ENCODE measurements at places on chromosomes 2 and 18. TPM values are rescaled to one million over a fixed set of nuclear protein-coding genes. Genes with fewer than 3 reads are reported as not detected.
A peak's percentile ranks its signal among the peaks of the same experiment; 100 is the strongest.

DNA sequence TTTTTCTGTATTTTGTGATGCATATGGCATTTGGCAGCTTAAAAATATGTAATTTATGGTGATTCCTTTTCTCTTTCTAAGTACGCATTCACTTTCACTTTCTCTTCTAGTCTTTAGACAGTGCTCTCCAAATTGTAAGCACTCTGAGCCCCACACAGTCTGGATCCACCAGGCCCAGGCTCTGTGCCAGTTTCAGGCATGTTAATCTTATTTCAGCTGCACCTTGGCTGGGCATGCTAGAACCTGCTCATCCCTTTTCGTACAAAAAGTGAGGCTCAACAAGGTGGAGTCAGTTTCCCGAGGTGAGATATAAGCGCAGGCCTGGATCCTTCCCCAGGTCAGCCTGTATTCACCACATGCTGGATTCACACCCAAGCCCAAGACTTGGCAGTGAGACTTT lies 203.9 kb downstream of the MTX2 start:
- peak; percentile 12 for DNase-seq

GRCh38 chr2:10930721-10931516 lies 19.2 kb downstream of the KCNF1 start:
- DNase-seq, result no peak

GRCh38 chr2:225867071-225867470 lies 467.6 kb downstream of the NYAP2 start:
- DNase-seq, result no peak

DNA sequence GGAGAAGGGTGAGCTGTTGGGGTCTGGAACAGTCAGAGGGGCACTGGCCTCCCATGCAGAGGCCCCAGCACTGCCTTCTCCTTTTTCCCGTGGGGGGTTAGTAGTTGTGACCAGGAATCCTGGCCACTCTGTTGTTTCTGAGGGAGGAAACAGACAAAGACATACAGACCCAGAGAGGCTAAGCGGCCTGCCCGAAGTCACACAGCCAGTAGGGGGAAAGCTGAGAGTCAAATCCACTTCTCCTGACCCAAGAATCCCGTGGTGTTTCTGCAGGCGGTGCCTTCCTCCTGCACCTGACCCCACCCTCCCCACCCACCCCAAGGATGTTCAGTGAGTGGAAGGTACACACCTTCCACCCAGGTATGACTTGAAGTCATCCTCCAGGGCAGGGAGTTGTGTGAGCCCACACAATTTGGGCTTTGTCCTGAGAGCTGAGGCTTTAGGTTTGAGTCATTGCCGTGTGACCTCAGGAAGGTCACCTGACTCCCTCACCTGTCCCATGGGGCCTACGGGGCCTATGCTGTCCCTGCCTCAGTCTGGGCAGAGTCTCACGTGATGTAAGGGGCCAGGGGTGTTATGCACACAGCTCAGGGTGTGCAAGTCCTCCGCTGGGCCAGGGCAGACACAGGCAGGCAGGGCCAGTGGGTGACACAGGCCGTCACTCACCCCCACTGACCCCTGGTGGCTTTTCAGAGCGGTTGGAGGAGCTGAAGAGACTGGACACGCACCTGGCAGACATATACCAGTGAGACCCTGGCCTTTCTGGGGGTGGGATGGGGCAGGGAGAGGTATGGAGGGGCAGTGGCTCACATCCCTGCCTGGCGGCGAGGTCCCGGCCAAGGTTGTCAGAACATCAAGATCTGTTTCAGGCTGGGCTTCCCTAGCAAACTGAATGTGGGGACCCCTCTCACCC lies 5.0 kb downstream of the NT5DC4 start:
- no peak for DNase-seq

DNA sequence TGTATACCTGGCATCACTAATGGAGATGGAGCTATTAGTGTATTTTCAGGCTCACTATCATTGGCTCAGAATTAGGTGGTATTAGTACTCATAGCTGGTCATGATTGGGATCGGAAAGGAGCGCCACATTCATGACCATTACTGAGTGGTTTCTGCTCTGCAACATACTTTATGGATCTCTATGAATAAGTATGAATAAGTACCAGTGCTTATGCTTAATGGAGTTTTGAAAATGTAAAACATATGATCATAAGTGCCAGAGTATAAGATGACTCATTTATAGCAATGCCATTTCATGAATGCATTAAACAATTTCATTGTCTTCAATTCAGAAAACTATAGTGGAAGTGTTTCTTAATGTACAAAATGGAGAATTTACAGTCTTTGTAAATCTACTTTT lies 156.7 kb downstream of the GALNT3 start:
- no peak for DNase-seq

DNA sequence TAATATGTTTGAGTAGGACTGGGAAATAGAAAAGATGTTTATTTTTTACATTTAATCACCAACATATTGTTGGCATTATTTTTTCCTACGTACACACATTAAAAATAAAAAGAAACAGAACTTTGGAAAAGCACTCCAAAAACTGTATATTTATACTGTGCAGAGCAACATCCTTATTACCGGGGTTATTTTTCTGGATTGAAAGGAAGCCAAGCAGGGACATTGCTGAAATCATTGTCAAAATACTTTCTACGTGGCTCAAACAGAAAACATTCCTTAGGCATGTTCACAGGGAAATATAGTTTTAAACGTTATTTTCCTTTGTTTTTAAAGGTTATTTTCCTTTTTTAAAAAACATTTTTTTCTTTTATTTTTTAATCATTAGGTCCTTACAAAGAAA lies 315.0 kb upstream of the SMIM21 start:
- DNase-seq, result no peak

GRCh38 chr2:112996635-112997034 lies 8.6 kb upstream of the IL36A start:
- DNase-seq, result peak; percentile 84

DNA sequence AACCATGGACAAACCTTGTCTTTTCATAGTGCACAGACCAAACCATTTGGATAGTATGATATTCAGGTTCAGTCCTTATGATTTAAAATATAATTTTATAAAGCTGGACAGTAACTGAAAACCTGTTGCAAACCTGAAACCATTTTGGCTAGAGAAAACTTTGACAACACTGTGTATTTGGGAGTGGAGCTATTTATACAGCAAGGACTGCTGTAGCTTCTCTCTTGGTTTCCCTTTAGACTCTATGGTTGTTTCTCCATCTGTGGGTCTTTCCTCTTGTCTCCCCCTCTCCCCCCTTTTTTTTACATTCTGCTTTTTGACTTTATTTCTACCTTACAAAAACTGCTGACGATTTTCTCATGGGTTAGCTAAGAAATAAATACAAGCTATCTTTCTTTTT lies 581.7 kb downstream of the SLC4A3 start:
- DNase-seq, result no peak

DNA sequence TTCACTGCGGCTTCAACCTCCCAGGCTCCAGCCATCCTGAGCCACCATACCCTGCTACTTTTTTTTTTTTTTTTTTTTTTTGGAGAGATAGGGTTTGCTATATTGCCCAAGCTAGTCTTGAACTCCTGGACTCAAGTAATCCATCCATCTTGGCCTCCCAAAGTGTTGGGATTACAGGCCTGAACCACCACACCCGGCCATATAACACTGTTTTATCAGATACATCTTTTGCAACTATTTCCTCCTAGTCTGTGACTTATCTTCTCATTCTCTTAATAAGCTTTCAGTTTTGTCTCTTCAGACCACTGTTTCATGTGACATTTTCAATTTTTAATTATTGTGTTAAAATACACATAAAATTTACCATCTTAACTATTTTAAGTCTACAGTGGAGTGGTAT lies 35.7 kb upstream of the FAM117B start:
- no peak for DNase-seq

DNA sequence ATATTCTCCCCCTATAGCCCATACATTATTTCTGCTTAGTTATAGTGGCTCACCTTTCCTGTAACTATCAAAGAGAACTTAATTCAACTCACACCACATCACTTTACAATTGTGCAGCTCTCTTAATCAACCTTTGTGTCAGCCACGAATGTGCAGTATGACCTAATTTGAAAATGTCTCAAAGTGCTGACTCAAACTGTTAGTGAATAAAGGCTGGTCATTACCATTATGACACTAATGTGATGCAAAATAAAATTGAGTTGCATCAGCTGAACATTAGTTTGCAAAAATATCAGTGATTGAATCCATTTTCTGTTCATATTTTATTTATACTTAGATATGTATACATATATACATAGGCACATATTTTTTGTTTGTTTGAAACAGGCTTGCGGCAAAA lies 251.8 kb downstream of the MEIS1 start:
- DNase-seq, result no peak

DNA sequence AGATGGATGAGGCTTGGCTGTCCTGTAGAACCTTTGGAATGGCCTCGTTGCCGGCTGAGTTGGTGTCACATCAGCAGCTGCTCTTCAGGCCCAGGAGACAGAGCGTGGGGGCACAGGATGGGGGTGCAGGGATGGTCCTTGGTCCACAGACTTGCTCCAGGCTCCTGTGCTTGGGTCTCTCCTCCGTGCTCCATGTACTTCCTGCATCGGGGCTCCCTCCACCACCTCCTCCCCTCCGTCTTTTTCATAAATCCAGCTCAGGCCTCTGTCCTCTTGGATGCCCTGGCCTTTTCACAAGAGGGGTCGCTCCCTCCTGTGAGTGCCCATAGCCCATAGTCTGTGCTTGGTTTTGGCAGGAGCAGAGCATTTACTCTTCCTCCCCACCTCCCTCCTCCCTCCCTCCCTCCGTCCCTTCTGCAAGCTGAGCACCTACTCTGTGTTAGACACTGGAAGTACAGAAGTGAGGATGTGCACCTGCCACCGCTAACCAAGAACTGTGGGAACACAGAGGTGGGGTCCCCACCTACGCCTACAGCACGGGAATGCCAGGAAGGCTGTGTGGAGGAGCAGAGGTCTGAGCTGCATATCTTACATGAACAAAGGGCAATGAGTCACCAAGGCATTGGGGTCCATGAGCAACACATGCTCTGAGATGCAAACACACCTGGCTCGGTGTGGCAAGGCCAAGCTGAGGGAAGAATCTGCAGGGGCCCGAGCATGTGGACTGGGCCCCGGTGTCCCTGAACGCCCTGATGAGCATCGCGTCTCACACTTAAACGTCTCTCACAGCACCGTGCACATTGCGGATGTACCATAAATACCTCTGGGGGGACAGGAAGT lies 458.7 kb upstream of the HS6ST1 start:
- no peak for DNase-seq

DNA sequence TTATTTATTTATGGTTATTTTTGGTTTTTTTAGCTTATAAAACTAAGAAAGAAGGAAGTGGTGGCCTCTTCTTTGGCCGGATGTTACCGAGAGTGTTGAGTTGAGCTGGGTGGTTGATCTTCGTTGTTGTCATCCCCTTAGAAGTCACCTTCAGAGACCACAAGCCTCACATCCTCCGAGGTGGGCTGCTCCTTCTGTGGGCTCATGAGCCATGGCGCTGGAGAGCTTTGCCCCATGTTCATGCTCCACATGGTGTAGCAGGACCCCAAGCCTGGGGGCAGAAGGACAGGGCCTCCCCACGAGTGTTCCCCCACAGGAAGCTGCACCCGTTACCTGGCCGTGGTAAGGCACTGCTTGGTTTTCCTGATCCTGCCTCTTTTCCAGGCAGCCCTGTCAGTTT lies 23.4 kb downstream of the SNTG2 start:
- DNase-seq, result peak; percentile 39

DNA sequence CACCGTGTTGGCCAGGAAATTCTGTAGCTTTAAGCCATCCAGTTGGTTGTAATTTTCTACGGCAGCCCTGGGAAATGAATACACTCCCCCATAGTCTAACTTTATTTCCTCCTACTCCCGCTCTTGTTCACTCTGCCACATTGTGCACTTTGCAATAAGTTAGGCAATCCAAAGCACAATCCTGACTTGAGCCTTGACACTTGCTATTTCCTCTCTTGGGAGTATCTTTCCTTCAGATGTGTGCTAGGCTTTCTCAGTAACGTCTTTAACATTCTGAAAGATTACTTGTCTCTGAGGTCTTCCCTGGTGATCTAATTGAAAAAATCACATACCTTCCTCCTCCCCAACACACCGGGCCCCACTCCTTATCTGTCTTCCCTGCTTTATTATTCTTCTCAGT lies 65.9 kb upstream of the RAB27B start:
- DNase-seq, result no peak

- DNase-seq, result no peak
Observed at GRCh38 chr2:88683160-88684021, 8.1 kb upstream of the RPIA start.

GRCh38 chr2:83894976-83895375 lies 564.1 kb downstream of the SUCLG1 start:
- no peak for DNase-seq

DNA sequence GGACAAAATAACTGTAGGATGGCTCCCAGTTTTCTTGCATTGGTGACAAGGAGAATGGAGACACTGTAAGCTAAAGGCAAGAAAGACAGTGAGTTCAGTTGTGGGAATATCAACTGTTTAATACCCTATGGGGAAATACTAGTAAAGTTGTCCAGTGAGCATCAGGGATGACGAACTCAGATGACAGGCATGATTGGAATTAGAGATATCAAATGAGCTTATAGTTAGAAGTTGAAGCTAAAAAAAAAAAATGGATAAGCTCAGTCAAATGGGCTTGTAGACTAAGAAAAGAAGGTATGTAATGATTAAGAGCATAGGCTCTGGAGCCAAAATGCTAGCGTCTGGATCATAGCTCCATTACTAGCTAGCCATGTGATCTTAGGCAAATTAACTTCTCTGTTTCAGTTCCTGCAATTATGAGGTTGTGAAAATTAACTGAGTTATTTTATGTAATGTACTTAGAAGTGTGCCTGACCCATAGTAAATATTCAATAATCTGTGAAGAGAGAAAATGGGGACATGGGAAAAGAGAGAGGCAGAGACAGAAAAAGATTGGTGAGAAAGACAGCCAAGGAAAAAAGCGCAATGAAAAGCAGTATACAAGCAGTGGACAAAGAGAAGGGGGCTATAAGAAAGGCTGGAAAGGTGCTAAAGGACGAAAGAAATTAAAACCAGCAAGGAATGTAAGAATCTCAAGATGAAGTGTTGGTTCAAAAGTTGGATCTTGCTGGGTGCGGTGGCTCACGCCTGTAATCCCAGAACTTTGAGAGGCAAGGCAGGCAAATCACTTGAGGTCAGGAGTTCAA lies 95.7 kb upstream of the SLC39A10 start:
- no peak for DNase-seq

GRCh38 chr2:24855726-24856125 lies 62.5 kb downstream of the CENPO start:
- no peak for DNase-seq

GRCh38 chr18:45806226-45806625 lies 19.2 kb upstream of the SIGLEC15 start:
- DNase-seq, result no peak

- no peak for DNase-seq
Observed at GRCh38 chr2:118823633-118824032, 23.8 kb downstream of the EN1 start.

The HMSD gene
- 18.9 TPM for total RNA-seq

The CPS1 gene
- 1.7 TPM for total RNA-seq

The NDUFS1 gene
- total RNA-seq, result 79.2 TPM

The TXNDC2 gene
- total RNA-seq, result not detected

The GAREM2 gene
- 1.4 TPM for total RNA-seq

The VWA3B gene
- not detected for total RNA-seq

The NETO1 gene
- not detected for total RNA-seq

The TRPM8 gene
- not detected for total RNA-seq

The SLC4A3 gene
- total RNA-seq, result not detected

The TPO gene
- total RNA-seq, result not detected

The DYSF gene
- total RNA-seq, result not detected

The TMEM18 gene
- total RNA-seq, result 21.8 TPM

The RPRD1A gene
- 25.9 TPM for total RNA-seq

Measured in activated CD4-positive, alpha-beta memory T cell treated with anti-CD3 and anti-CD28 coated beads for 36 hours (primary cell).